ENCODE measurements at places on chromosomes 11 and 22.

GRCh38 chr11:2804701-2805387 is 80.7 kb downstream of the CDKN1C start:
- no peak for DNase-seq

- DNase-seq, result no peak
These were observed 55.2 kb downstream of the SLC1A2 start for GRCh38 chr11:35363854-35364780.

GRCh38 chr11:15204711-15205110 is 90.0 kb downstream of the INSC start:
- DNase-seq, result no peak

GRCh38 chr11:3984896-3985295 is 109.7 kb upstream of the RRM1 start:
- DNase-seq, result peak; percentile 22

DNA sequence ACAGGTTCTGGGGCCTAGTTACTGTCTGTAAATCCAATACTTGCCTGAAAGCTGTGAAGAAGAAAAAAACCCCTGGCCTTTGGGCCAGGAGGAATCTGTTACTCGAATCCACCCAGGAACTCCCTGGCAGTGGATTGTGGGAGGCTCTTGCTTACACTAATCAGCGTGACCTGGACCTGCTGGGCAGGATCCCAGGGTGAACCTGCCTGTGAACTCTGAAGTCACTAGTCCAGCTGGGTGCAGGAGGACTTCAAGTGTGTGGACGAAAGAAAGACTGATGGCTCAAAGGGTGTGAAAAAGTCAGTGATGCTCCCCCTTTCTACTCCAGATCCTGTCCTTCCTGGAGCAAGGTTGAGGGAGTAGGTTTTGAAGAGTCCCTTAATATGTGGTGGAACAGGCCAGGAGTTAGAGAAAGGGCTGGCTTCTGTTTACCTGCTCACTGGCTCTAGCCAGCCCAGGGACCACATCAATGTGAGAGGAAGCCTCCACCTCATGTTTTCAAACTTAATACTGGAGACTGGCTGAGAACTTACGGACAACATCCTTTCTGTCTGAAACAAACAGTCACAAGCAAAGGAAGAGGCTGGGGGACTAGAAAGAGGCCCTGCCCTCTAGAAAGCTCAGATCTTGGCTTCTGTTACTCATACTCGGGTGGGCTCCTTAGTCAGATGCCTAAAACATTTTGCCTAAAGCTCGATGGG is 13.5 kb downstream of the PIK3IP1 start:
- DNase-seq, result no peak

GRCh38 chr22:24327832-24328231 is 57.2 kb downstream of the SPECC1L start:
- DNase-seq, result no peak

DNA sequence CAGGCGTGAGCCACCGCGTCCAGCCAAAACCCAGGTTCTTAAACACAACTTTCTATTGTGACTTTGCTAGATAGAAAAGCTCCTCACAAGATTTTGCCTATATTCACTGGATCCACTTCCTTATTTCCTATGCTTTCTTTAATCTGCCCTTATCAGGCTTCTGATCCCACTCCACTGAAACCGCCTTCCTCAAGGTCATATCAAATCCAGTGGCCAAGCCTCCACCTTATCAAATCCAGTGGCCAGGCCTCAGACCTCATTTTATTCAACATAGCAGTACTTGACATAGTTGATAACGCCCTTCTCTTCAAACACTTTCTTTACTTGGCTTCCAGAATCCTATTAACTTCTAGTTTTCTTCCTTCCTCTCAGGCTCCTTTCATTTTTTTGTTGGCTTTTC is 29.5 kb downstream of the DIXDC1 start:
- DNase-seq, result no peak

GRCh38 chr22:20031732-20032406 is 11.0 kb downstream of the TANGO2 start:
- no peak for DNase-seq

GRCh38 chr11:4068962-4069361 is 25.6 kb upstream of the RRM1 start:
- DNase-seq, result no peak

DNA sequence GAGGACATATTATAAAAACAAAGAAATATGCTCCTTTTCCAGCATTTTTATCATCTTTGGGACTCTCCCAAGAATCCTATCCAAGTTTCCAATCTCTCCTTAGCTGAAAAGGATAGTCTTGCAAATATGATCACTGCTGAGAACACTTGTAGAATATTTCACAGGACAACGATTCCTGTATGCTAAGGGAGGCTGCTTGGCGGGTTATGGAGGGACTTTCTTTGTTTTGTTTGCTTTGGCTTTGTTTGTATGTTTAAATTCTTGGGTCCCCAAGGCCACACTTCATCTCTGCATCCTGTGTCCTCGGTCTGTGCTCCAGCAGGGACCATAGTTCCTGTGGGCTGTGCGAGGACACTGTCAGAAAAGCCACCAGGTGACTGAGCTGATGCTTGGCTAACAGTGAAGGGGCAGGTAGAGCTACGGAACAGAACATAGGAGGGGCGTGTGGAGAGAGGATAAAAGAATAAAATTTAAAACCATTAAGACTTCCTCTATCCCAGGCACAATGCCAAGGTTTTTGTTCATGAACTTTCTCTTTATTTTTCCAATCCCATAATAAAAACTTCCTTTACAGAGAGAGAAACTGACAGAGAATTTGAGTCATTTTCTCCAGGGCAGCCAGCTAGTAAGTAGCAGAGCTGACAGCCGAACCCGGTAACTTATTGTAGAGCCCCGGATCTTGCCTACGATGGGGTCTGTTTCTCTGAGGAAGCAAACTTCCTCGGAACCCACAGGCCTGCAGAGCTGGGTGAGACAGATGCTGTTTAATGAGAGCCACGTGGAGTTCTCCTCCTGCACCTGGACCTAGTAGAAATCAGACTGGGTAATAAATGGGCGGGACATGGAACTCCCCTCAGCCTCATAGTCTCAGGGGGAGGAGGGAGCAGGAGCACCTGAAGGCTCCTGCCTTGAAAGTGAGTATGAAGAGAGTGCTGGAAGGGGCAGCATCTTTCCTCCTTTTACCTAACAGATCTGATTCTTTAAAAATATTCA is at the start of gene IZUMO1R:
IZUMO1R (plus strand) TSS at position 615 of the 993 bp plus-strand sequence. CDS start 1,057 bp downstream, outside the sequence.
- no peak for DNase-seq

- DNase-seq, result no peak
These were observed at the start of gene PCF11 for GRCh38 chr11:83156996-83157593. Gene PCF11 (plus strand): TSS chr11:83157131. CDS start chr11:83157440, 309 bp downstream.

DNA sequence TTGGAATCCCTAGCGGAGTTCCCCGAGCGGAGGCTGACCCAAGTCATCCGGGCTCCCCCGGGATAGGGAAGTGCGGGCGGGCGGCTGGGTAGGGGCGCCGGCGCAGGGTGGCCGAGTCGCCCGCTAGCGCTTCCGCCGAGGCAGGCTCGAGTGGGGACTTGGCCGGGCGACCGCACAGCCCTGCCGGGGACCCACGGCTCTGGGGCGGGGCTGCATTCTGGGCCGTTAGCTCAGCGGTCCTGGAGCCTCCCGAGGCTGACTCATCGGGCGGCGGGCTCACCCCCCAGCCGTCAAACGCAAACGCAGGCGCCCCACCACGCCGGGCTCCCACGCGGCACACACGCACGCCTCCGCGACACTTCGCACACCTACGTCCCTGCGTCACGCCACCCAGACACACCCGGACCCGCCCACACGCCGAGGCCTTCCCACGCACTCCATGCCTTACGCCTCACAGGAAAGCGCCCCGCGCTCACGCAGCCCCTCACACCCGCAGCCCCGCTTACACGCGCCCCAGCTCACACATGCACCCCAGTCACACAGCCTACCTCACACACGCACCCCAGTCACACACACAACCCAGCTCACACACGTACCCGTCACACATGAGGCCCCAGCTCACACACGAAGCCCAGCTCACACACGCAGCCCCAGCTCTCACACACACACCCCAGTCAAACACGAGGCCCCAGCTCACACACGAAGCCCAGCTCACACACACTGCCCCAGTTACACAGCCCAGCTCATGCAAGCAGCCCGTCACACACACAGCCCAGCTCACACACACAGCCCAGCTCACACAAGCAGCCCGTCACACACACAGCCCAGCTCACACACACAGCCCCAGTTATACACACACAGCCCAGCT is 1.2 kb downstream of the PHLDB1 start:
- peak; percentile 93 for DNase-seq

DNA sequence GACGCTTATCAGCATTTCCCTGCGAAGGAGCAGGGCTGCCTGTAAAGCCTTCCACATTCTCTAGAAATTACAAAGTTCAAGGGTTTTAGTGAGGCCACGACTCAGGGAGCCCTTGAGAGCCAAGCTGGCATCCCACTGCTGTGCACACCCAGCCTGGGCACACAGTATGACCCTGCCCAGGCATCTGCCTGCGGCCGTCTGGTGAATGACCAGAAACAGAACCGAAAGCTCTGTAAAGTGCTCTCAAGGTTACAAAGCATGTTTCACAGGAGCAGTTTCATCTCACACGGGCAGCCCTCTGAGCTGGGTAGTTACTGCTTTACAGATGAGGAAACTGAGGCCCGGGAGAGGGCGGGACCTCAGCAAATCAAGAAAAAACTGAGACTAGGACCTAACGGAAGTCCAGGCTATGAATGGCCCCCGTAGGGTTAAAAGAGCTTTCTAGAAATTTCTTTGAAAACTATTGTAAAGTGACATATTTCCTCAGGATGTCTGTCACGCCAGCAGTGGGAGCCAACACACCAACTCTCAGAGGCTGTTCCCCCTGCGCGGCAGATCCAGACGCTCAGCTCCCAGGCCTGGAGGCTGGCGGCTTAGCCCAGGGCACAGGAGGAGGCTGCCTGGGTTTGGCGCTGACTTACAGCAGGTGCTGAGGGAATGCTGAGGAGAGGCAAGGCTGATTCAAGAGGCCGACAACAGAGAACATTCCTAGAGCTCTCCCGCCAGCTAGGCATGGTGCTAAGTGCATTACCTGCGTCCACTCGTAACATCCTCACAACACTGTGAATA is 7.7 kb upstream of the TCF20 start:
- DNase-seq, result no peak

GRCh38 chr11:1574238-1574932 is 2.3 kb upstream of the DUSP8 start:
- DNase-seq, result no peak

- no peak for DNase-seq
These were observed 610 bp upstream of the TEX12 start for GRCh38 chr11:112166562-112166961.

GRCh38 chr11:114190630-114191029 is 105.6 kb upstream of the NNMT start:
- no peak for DNase-seq

DNA sequence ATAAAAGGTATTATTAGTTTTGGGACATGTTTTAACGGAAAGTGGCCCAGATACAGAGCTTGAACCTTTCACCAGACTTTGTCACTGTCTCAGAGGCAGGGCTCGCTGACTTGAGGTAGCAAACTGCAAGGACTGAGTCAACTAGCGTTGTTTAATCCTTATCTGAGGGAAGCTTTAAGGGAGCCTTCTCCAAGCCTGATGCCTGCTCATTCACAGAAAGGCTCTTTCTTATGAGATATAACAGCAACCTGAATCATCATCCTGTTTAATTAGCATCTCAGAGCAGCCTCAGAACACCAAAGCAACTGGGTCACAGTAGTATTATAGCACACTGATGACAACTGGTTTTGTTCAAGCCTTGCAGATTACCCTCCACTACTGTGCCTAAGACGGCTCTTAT is 54.2 kb upstream of the CYP2D6 start:
- DNase-seq, result no peak

DNA sequence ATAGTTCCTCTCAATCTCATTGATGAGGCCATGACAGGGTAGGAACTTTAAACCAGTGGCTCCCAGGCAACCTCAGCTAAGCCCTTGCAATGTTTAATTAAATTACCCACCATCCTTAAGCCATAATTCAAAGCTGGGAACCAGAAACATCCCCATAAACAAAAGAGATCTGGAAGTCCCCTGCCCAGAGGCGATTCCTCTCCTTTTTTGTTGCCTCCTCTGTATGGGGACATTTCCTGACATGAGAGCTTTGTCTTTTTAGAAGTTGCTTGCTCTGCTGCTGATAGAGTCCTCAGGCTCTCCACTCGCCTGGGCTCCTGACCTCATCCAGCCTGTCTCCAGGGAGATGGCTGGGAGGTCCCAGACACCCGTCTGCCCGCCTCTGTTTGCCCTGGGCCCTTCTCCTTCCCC is 3.2 kb downstream of the DTX4 start:
- DNase-seq, result no peak

DNA sequence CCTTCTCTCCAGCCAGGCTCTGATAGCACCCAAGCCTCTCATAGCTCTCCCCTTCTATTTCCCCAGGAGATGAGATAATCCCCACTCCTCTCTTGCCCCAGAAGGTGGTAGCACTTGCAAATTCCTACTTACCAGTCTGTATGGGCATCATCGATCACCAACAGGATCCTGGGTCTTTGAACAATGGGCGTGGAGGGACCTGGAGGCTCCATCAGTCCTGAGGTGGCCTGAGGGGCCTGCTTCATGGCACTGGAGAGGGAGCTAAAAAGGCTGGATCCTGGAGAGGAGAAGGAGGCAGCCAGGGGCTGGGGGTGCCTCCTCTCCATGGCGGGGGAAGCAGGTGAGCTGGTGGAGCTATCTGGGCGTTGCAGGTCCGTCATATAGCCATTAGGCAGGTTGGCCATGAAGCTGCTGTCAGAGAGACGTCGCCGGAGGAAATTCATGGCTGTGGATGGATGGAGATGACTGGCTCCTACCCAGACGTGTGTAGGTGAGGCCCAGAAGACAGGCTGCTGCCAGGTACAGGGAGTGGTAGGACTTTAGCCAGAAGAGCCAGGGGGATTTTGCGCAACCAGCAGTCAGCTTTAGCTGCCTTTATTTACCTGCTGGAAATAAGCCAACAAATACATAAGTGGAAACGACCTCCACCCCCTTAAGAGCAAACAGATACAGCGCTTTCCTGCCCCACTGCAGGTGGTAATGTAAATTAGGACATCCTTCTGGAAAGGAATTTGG is 51.8 kb downstream of the SYN3 start:
- DNase-seq, result no peak

DNA sequence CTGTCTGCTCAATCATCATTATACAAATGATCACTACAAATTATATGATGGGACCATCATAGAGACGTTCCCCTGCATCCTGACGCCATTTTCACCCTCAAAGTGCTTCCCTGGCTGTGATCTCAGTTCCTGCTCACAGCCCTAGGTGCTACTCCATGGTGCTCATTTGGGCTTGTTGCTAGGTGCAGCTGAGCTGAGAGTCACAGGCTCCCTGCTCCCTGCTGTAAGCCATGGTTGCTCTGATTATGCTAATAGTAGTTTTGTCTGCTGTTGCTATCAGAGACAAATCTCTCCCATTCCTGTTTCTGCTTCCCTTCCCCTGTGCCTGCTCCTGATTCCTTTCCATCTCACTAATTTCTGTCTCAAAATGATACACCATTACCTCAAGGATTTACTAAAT is 474.3 kb downstream of the METTL15 start:
- no peak for DNase-seq

All from stimulated activated CD4-positive, alpha-beta T cell treated with anti-CD3 and anti-CD28 coated beads, Interleukin-2, amount 100 ng/mL, for 4 hours (primary cell).